Endothelial cell (in vitro differentiated cells): ENCODE measurements at places on chromosomes 5 and 9.

- no peaks in the 10 kb centered on the region for H3K4me1 ChIP-seq
- no peak for DNase-seq
- H3K36me3 ChIP-seq, result no peaks in the 10 kb centered on the region
Observed at GRCh38 chr5:59169081-59169767, 586.3 kb downstream of the RAB3C start.

DNA sequence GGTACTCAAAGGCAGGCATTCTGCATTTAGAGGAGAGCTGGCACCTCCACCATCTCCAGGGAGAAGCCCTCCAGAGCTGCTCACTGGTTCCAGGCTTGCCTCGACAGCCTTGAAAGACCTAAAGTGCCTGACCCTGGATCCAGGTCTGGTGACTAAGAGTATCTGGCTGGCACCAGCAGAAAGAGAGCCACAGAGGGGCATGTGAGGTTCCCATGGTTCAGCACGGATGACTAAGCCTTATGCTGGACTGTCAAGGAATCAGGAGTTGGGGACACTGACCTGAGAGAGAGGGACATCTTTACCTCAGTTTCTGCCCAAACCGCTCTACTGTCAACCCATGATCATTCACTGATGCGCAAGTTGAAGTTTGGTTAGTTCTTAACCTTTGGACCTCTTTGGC lies 3.0 kb downstream of the ACTL7A start:
- DNase-seq, result no peak
- peaks cover 11% of the 10 kb centered on the region for H3K36me3 ChIP-seq
- H3K27ac ChIP-seq, result no peak overlapping the region
- no peaks in the 10 kb centered on the region for H3K27me3 ChIP-seq
- no peak overlapping the region for H3K4me3 ChIP-seq

DNA sequence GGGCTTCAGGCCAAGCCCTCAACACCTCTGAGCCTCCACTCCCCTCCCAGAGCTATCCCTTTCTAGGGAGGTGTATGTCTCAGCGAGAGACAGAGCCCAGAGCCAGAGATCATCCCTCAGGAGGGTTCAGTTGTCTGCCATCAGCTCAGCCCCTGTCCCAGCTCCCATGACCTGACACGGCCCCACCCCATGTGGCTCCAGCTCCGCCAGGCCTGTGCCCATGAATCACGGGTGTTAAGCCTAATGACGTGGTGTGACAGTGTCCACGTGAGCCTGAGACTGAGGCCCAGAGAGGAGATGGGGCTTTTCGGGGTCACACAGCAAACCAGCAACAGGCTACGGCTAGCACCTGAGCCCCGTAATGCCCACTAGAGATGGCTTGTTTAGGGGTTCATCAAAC lies 60.9 kb upstream of the ORM1 start:
- no peak for DNase-seq
- peaks cover 10% of the 10 kb centered on the region for H3K36me3 ChIP-seq
- no peak overlapping the region for H3K27ac ChIP-seq
- H3K4me1 ChIP-seq, result no peaks in the 10 kb centered on the region
- H3K4me3 ChIP-seq, result no peak overlapping the region

- no peak overlapping the region for H3K4me3 ChIP-seq
- H3K27ac ChIP-seq, result no peak overlapping the region
- peaks cover 1% of the 10 kb centered on the region for H3K4me1 ChIP-seq
- H3K27me3 ChIP-seq, result no peaks in the 10 kb centered on the region
- no peak for DNase-seq
Observed at GRCh38 chr5:75023368-75024159, 28.8 kb downstream of the GCNT4 start.

- no peaks in the 10 kb centered on the region for H3K27me3 ChIP-seq
- no peaks in the 10 kb centered on the region for H3K36me3 ChIP-seq
- H3K4me1 ChIP-seq, result peaks cover 12% of the 10 kb centered on the region
- no peak overlapping the region for H3K4me3 ChIP-seq
Observed at GRCh38 chr5:145521066-145521465, 314.1 kb downstream of the PRELID2 start.

- no peak for DNase-seq
- no peak overlapping the region for H3K27ac ChIP-seq
- peaks cover 4% of the 10 kb centered on the region for H3K27me3 ChIP-seq
Observed at GRCh38 chr9:93231121-93231694, 47.3 kb downstream of the WNK2 start.

DNA sequence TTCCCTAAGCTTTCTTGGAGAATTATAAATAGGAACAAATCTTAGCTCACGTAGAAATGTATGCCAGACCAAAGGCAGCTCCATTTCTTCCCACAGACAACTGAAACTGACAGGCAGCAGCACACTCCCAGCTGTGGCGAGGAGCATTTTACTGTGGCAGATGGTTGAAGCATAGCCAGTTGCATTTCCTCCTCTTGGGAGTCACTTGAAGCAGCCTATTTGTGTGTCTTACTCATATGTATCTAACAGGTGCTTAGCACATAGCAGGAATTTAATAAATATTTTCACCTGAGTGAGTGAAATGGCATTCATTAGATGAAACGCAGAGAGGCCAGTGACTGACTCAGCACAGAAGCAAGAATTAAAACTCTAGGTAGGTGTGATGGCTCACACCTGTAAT lies 12.3 kb upstream of the MTMR12 start:
- H3K36me3 ChIP-seq, result peaks cover 7% of the 10 kb centered on the region
- no peak for DNase-seq
- no peak overlapping the region for H3K4me3 ChIP-seq
- H3K27me3 ChIP-seq, result peaks cover 13% of the 10 kb centered on the region
- H3K27ac ChIP-seq, result no peak overlapping the region

DNA sequence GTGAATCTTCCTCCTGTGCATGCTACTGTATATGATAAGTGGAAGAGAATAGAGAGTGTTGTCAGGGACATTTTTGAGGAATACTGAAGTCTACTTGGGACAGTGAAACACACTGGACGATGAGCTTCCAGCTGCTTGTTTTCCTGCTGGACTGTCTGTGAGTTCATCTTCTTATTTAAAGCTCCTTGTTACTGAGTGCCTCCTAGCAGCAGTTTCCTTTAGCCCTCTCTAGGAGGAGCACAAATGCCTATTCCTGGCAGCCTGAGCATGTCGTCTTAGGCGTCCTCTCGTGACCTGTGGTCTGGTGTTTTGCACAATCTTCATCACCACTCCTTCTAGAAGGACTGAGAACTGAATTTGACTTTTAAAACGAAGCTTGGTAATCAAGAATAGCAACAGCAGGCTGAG lies 43.8 kb downstream of the ANKRD33B start:
- H3K36me3 ChIP-seq, result no peaks in the 10 kb centered on the region
- no peaks in the 10 kb centered on the region for H3K27me3 ChIP-seq
- no peak overlapping the region for H3K27ac ChIP-seq
- DNase-seq, result no peak
- no peak overlapping the region for H3K4me3 ChIP-seq
- peaks cover 12% of the 10 kb centered on the region for H3K4me1 ChIP-seq

GRCh38 chr9:132422574-132422973 lies 12.6 kb downstream of the CFAP77 start:
- H3K36me3 ChIP-seq, result no peaks in the 10 kb centered on the region
- no peak overlapping the region for H3K27ac ChIP-seq
- DNase-seq, result no peak
- peaks cover 14% of the 10 kb centered on the region for H3K4me1 ChIP-seq
- peaks cover 3% of the 10 kb centered on the region for H3K27me3 ChIP-seq

DNA sequence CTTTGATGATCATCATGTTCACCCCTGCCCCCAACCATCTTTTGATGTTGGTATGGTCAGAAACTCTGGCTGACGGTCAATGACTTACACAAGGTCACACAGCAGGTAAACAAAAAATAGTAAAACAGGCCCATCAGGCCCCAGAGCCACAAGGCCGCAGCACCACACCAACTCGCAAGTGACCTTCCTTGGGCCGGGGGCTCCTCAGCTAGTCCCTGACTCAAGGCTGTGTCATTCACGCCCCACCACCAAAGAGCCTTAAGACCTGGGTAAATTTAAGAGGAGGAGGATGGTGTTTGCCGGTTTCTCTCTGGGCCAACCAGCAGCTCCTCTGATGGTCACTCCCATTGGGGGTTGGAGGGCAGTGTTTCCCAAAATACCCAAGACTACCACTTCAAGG lies 55.8 kb downstream of the PSMB7 start:
- no peak for DNase-seq
- H3K4me1 ChIP-seq, result peaks cover 4% of the 10 kb centered on the region
- peaks cover 6% of the 10 kb centered on the region for H3K27me3 ChIP-seq
- H3K27ac ChIP-seq, result no peak overlapping the region
- peak overlapping the region; percentile 34 for H3K4me3 ChIP-seq
- peaks cover 11% of the 10 kb centered on the region for H3K36me3 ChIP-seq

GRCh38 chr5:141605523-141606277 lies 13.1 kb downstream of the DIAPH1 start:
- H3K4me1 ChIP-seq, result peaks cover 33% of the 10 kb centered on the region
- DNase-seq, result peak; percentile 36

DNA sequence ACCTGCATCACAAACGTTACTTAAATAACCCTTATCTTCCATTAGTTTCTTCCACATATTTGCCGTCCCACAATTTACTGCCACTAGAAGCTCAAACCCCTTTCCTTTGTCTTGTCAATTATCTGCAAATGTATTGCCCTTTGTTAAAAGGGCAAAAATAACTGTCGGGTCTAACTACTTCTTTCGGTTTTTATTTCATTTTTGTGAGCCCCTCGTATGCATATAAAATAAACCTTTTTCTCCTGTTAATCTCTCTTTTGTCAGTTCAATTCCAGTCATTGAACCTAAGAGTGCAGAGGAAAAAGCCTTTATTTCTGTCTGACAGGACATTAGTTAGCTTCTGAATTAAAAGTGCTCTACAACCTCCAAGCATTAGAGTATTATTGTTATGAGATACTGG lies 45.5 kb downstream of the TMEM215 start:
- no peak for DNase-seq
- H3K36me3 ChIP-seq, result no peaks in the 10 kb centered on the region
- H3K4me3 ChIP-seq, result no peak overlapping the region
- no peaks in the 10 kb centered on the region for H3K4me1 ChIP-seq
- no peaks in the 10 kb centered on the region for H3K27me3 ChIP-seq

GRCh38 chr9:121376214-121376830 lies 6.3 kb upstream of the STOM start:
- no peak overlapping the region for H3K4me3 ChIP-seq
- no peak overlapping the region for H3K27ac ChIP-seq
- H3K4me1 ChIP-seq, result peaks cover 2% of the 10 kb centered on the region
- peaks cover 3% of the 10 kb centered on the region for H3K36me3 ChIP-seq

GRCh38 chr9:96618209-96619123 lies 1.2 kb downstream of the CDC14B start:
- H3K27ac ChIP-seq, result peak overlapping the region; percentile 26
- peaks cover 30% of the 10 kb centered on the region for H3K4me1 ChIP-seq
- peak overlapping the region; percentile 86 for H3K4me3 ChIP-seq
- H3K27me3 ChIP-seq, result no peaks in the 10 kb centered on the region
- no peaks in the 10 kb centered on the region for H3K36me3 ChIP-seq
